Stimulated activated CD4-positive, alpha-beta T cell treated with anti-CD3 and anti-CD28 coated beads, TNF-alpha, amount 100 ng/mL, for 4 hours (primary cell): ENCODE measurements at places on chromosomes 1 and 21.

- no peak for DNase-seq
Observed at GRCh38 chr1:230299191-230300006, 126.7 kb downstream of the PGBD5 start.

DNA sequence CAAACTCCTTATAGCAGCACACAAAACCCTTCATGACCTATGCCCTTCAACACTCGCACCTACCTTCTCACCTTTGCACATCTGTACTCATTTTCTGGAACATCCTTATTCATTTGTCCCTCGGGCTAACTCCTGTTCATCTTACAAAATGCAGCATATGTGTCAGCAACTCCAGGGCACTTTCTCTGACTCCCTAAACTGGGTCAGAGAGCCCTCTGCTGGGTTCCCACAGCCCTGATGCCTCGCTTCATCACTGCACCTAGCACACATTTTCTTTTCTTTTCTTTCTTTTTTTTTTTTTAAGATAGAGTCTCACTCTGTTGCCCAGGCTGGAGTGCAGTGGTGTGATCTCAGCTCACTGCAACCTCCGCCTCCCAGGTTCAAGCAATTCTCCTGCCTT is 54.0 kb downstream of the RAB3B start:
- DNase-seq: no peak

GRCh38 chr1:8985915-8986813 is 40.1 kb downstream of the SLC2A7 start:
- DNase-seq: no peak

DNA sequence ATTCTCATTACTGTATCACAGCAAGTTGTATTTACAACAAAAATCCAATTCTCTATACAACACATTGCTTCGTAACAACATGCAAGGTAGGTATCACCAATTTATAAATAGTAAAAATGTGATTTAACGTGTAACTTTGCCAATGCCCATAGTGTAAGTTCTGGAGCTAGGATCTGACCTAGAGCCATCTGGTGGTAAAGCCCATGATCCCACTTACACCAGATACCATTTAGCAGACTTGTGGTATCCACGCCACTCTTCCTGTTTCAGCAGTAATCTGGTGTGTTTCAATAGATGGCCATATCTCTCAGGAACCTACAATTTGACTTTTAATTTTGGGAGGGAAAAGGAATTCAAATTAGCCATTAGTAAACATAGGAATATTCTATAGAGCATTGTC is 10.2 kb downstream of the SETSIP start:
- no peak for DNase-seq

DNA sequence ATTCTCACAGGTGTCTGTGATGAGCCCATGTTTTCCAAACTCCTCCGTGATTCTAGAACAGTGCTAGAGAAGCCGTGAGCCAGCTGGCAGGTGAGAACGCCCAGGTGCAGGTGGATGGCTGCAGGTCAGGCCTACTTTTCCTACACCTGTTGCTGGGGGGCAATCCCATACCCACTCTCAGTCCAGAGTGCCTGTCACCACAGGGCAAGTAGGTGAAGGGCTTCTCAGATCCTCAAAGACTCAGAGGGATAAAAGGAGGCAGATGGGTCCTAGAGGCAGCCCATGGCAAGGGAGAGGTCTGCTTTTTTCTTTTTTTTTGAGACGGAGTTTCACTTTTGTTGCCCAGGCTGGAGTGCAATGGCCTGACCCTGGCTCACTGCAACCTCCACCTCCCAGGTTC is 50.7 kb upstream of the H6PD start:
- DNase-seq: no peak

- DNase-seq: no peak
Observed at GRCh38 chr1:27795601-27796000, 22.6 kb downstream of the STX12 start.

DNA sequence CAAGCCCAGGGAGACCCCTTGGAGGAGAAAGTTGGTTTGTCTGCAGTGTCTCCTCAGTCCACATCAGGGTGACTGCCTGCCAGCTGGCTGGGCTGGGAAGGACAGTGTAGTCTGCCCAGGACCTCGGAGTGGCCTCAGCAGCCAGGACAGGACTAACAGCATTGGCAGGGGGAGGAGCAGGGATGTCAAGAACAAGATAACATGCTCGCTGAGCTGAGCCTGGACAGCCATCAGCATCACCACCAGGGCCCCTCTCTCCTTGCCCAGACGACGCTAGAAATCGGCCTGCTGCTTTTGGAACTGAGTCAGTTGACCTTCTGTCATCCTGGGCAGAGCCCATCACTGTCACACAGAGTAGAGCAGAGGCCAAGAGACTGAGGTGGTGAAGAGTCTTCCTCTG is 83.6 kb upstream of the CNTN2 start:
- DNase-seq: no peak

- no peak for DNase-seq
Observed at GRCh38 chr1:24457866-24458265, 42.3 kb downstream of the NIPAL3 start.

DNA sequence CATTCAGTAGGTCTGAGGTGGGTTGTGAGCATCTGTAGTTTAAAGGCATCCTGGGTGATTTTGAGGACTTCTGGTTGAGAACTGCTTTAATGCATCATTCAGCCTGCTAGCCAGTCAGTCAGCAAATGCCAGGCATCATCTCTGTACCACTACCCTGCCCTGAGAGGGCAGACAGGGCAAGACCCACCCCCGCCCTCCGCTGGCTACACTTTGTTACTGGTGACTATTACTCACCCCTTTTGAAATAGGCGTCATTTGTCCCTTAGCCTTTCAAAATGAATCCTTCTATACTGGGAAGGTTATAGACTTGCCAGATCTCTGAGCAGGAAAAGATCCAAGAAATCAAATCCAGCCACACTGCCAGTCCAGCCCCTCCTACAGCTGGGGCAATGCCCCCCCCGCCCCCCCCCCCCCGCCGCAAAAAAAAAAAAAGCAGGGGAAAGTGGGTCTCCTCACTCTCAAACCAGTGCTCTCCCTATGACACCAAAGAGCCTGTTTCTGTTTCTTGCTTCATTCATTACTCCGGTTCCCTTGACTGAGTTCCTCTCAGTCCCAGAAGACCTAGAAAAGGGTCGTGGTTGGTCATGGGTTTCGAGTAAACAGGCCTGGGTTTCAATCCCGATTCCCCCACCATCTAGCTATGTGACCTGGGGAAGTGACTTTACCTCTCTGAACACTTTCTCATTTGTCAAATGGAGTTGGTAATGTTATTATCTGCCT is 4.4 kb downstream of the SELENON start:
- DNase-seq: no peak

GRCh38 chr1:222889440-222889839 is 74.6 kb downstream of the DISP1 start:
- DNase-seq: no peak

- no peak for DNase-seq
Observed at GRCh38 chr1:18529714-18530113, 49.0 kb downstream of the KLHDC7A start.

- no peak for DNase-seq
Observed at GRCh38 chr21:46173573-46173972, 10.7 kb downstream of the SPATC1L start.

DNA sequence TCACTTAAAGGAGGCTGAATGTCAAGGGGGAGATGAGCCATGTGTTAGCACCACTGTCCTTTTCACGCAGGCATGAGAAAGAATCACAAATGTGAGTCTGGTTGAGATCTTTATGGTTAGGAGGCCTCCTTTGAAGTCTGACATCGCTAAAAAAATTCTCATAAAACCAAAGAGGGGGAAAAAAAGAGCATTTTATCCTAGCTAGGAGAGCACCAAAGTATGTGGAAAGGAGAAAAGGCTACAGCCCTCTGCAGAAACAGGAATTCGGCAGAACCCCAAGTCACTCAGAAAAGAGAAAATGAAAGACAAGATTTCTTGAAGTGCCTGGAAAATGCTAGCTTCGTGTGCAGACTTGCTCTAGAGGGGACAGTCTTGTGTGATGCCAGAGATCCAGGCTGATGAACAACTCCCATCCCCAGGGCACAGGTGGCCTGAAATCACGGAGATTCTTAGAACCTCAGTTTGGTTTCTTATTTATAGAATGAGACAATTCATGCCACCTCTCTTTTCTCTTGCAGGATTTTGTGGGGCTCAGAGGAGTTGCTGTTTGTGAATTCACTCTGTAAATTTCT is 61.5 kb downstream of the RUNX1 start:
- DNase-seq: no peak

GRCh38 chr1:183435497-183435896 is 17.3 kb upstream of the NMNAT2 start:
- DNase-seq: no peak

DNA sequence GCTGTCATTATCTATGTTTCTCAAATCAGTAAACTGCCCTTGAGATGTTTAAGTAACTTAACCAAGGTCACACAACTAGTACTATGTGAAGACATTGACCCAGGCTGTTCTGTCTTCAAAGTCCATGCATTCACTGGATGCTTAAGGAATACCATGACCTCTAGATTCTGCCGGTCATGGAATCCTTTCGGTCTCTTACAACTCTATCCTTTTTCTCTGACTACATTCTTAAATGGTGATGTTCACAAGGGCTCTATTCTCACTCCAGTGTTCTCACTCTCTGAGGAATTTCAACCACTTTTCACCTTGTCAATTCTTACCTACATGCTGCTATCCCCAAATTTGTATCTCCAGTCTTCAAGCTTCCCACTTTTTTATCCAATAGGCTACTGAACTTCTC is 15.2 kb downstream of the CRYZ start:
- no peak for DNase-seq

DNA sequence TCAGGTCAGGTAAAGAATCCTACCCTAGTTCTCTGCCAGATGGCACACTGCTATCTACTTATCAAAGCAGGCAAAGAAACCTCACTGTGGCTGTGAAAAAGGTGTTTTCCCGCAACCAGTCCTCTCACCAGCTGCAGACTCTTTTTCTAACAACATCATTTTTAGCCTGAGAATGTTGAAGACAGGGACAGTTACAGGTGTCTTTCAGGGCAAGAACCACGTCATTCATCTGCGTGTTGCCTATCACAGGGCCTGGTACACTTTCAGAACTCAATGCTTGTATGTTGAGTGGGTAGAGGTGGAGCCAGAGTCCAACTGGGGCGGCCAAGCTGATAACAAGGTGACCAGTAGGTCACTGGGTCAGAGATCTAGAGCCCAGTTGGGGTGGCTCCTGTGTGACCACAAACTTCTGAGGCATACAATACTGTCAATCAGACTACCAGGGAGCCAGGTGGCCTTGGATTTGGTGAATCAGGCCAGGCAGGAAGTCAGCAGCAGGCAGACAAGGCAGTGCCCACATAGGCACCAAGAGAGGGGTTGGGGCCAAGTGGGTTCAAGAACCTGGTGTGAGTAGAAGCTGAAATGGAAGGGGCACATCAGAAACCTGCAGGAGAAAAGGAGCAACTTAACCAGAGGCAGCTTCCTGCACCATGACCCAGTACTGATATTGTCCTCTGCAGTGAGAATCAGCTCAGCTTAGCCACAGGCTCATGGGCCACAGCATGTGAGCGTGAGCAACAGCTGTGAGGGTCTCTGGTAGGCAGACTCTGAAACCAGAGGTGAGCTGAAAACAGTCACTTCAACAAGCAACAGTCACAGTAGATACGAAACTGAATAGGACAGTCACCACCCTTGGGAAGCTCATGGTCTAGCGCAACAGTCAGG is 123.6 kb downstream of the DTL start:
- DNase-seq: no peak

DNA sequence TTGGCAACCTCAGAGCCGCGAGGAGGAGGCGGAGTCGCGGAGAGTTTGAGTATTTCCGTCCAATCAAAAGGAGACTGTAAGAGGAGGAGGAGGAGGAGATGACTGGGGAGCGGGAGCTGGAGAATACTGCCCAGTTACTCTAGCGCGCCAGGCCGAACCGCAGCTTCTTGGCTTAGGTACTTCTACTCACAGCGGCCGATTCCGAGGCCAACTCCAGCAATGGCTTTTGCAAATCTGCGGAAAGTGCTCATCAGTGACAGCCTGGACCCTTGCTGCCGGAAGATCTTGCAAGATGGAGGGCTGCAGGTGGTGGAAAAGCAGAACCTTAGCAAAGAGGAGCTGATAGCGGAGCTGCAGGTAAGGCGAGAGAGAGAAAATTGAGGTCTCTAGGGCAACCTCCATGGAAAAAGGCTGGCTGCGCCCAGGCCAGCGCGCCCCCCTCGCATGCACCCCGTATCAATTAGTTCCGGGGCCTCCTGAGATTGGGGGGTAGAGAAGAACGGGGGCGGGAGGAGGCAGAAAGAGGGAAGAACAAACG is at the start of gene PHGDH:
PHGDH (plus strand) TSS at position 131 of the 538 bp plus-strand sequence; CDS start at position 220, 89 bp downstream.
- no peak for DNase-seq

- no peak for DNase-seq
Observed at GRCh38 chr1:87120779-87121178, 206.3 kb downstream of the HS2ST1 start.

- no peak for DNase-seq
Observed at GRCh38 chr1:119686661-119687060, 25.1 kb upstream of the PHGDH start.

GRCh38 chr21:39018730-39019129 is 164.5 kb downstream of the PSMG1 start:
- DNase-seq: no peak

GRCh38 chr1:218171302-218171893 is 113.7 kb upstream of the RRP15 start:
- no peak for DNase-seq

- no peak for DNase-seq
Observed at GRCh38 chr1:54591127-54591756, 32.1 kb downstream of the FAM151A start.

- DNase-seq: no peak
Observed at GRCh38 chr1:222223010-222223409, 324.9 kb downstream of the HHIPL2 start.

GRCh38 chr1:49408346-49408745 is 615.4 kb downstream of the AGBL4 start:
- no peak for DNase-seq

DNA sequence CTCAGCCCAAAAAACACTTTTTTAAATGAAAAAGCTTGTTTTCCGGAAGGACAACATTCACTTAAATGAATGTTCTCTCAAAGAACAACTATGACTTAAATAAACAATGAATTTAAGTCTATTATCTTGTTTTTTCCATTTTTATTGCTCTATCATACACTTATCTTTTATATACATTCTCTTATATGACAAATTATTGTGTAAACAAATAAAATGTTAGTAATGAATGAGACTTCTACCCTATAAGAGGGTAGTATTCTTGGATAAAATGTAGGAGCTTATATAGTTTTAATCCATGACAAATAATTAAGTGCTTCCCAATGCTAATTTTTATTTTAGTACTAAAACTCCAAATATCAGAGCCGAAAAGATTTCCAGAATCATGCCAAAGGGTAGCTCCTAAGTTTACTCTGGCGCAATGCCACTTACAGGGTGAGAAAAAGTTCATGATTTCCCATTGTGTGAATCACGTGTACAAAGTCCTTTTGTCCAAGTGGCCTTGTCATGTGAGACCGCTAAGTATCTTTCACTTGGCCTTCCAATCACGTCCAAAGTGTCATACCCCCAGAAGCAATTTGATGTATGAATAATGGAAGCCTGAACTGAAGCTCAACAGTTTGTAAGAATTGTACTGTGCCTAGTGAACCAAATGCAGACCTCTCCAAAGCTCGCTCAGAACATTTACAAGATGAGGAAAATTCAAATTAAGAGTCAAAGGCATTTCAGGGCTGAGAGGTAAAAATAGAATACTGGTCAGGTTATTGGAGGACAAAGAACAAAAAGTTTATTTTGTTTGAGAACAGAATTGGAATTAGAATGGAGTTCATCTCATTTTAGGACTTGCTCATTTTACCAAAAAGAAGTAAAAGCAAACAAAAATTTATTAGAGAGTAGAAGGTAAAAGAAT is 56.6 kb upstream of the C1orf21 start:
- no peak for DNase-seq

- no peak for DNase-seq
Observed at GRCh38 chr1:186770421-186770820, 58.3 kb upstream of the PLA2G4A start.

GRCh38 chr1:160748181-160748877 is 9.3 kb downstream of the SLAMF7 start:
- DNase-seq: no peak
